ENCODE measurements at places on chromosomes 11 and 22. TPM values are rescaled to one million over a fixed set of nuclear protein-coding genes. Genes with fewer than 3 reads are reported as not detected.

GRCh38 chr11:17719938-17720795 is 796 bp downstream of the MYOD1 start:
- DNase-seq = no peak

DNA sequence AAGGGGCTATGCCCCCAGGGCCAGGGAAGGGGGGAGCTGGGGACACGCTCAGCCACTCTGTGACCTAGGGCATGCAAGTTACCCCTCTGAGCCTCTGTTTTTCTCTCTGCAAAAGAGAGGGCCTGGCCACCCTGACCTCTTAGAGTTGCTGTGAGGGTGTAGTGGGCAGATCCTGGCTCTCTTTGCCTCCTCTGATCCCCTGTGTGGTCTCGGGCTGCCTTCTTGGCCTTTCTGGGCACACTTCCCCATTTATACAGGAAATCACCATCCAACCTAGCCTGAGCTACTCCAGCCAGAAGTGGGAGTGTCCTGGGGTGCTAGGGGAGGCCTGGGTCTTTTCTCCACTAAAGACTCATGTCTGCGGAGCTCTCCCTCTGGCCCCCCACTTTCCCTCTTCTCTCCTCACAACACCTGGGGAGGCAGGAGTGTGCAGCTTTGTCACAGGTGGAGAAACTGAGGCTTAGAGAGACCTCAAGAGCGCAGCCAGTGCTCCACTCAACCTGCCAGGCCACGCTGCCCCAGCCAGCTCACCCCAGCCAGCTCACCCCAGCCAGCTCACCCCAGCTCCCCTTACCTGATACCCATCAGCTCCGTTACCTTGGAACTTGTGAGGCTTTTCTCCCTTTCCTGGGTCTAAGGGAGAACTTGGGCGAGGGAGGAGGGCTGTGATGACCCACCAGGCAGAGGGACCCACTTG is 1.4 kb downstream of the AIFM3 start:
- no peak for DNase-seq

DNA sequence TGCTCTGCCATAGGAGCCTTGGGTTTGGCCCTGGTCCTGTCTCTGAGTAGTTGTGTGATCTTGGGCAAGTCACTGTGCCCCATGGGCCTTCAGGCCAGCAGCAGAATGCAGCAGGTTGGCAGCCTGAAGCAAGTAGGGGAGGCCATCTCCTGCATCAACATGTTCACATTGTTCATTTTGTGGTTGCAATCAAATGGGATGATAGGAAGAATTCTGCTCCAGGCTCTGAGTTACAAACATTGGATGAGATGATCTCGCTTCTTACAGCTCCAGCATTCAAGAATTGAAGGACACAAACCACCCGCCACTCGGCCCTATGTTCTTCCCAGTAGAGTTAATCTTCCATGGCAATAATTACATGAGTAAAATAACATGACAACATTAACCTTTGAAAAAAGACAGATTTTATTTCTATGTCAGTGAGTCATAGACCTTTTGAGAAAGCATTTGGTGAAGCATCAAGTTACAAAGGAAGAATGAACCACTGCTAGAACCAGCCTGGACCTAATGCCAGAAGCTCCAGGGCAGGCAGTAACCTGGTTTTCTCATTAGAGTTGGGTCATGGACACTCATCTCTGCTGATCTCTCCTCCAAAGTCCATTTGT is 308.3 kb upstream of the NCAM1 start:
- DNase-seq = no peak

The CHCHD10 gene
- polyA plus RNA-seq = 85.4 TPM

DNA sequence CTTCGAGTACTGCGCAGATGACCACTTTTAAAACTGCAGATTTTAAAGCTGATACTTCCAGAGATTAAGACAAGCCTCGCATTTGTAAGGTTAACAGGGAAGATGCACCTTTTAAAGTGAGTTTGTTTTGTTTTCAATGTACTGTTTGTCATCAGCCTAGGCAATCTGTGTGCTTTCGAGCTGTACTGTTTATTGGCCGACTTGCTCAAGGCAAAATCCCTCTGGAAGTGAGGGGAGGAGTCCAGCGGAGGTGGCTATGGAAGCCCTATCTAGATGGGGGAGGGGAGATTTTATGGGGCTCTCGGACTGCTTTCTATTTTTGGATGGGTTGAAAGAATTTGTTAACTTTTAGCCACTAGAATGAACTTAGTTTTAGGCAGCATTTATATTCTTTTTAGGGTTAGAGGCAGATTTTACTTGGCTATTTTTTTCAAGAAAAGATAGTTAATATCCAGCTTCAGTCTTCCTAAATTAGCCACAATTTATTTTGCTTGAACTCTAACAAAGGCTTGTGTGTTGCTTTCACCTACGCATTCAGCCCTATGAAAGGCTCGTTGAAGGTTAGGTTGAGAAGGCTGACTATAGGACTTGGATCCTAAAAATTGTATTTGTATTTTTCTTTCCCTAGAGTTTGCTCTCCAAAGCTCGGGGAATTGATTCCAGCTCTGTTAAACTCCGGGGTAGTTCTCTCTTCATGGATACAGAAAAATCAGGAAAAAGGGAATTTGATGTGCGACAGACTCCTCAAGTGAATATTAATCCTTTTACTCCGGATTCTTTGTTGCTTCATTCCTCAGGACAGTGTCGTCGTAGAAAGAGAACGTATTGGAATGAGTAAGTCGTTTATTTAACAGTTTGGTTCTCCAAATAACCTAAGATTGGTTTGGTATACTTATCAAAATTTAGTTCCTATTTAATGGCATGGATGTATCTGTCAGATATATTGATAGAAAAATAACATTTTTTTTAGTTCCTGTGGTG is 2.1 kb downstream of the WEE1 start:
- peak; percentile 75 for DNase-seq

DNA sequence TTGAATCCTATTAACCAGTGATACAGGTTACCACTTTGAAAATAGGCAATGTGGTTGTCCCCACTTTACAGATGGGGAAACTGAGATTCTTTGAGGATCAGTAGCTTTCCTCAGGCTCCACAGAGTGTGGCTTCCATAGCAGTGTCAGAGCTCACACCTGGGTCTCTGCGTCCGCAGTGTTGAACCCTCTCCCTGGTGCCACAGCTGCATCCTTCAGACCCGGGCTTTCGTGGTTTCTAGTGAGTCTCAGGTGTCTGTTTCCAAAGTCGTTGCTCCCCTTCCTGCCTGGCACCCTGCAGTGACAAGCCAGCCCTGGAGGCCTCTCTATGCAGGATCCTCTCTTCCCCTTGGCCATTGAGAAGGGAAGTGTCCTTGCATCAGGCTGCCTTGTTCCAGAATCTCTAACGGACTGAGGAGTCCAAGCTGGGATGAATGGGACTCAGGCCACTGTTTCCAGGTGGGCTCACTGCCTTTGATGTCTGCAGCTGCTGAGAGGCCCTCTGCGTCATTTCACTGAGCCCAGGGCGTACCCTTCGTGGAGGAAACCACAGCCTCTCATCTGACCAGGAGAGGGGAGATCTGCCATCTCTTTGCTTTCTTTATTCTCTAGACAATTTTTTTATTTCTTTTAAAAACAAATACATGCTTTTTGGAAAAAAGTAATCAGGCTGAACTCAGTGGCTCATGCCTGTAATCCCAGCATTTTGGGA is 48.4 kb upstream of the MICAL2 start:
- no peak for DNase-seq

The SLC7A4 gene
- polyA plus RNA-seq = not detected

The FEN1 gene
- 105 TPM for polyA plus RNA-seq

DNA sequence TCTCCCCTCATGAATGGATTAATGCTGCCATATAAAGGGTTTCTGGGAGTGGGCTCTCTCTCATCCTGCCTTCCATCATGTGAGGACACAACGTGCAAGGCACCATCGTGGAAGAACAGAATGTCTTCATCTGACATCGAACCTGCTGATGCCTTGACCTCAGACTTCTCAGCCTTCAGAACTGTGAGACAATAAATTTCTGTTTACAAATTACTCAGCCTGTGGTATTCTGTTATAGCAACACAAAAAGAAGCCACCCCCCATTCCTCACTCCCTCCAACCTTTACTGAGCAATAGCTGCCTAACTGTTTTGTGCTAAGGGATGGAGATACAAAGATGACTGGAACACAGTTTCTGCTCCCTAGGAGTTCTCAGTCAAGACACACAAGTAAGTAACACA is 106.1 kb upstream of the PLET1 start:
- DNase-seq = no peak

- DNase-seq = no peak
Measured at GRCh38 chr11:66880496-66881450, 23.9 kb downstream of the LRFN4 start.

GRCh38 chr22:35394011-35394312 is 6.0 kb upstream of the MCM5 start:
- no peak for DNase-seq
